ENCODE measurements at places on chromosomes 13 and 19.

DNA sequence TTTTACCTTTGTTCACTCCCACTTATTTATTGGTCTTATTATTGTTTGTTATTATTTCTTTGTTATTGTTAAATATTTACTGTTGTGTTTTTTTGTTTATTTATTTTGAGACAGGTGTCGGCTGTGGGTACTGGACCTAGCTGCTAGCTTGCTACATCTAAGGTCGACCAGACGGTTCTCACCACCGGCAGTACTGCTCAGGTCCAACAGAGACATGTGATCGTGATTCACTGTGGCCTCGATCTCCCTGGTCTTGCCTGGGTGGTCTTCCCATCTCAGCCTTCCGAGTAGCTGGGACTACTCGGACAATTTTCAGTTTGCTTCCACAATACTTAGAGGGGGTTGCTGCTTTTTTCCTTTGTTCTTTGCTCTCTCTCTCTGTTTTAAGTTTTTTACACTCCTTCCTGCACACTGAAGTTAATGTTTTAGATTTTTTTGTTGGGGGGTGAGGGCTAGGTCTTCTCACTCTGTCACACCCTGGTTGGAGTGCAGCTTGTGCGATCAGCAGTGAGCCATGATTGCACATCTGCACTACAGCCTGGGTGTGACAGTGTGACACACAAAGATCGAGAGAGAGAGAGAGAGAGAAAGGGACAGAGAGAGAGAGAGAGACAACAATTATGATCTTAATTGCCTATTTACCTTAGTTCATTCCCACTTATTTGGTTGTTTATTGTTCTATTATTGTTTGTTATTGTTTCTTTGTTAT, 1432.4 kb downstream of the UQCRFS1 start:
- no peak for DNase-seq

DNA sequence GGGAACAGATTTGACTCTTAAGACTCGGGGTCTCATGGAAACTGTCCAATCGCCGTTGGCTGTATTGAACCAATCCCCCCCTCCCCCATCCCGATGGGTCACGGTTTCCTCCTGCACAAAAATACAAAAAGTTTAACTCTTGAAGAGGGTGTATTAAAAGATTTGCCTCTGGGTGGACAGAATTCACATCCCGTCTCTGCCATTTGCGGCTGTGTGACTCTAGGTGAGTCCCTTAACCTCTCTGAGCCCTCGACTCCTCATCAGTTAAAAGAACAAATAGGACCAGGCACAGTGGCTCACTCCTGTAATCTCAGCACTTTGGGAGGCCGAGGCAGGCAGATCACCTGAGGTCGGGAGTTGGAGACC, 31.3 kb upstream of the FEM1A start:
- DNase-seq: no peak

GRCh38 chr19:4728871-4729270, 5.2 kb upstream of the DPP9 start:
- no peak for DNase-seq

- no peak for DNase-seq
Measured at GRCh38 chr19:1699998-1700732, 47.8 kb upstream of the TCF3 start.

GRCh38 chr13:98794498-98794897, 42.0 kb upstream of the SLC15A1 start:
- DNase-seq: no peak

- no peak for DNase-seq
Measured at GRCh38 chr13:101639711-101640110, 187.2 kb downstream of the ITGBL1 start.

GRCh38 chr13:101868585-101869469, 416.4 kb downstream of the ITGBL1 start:
- DNase-seq: no peak

- no peak for DNase-seq
Measured at GRCh38 chr19:34428549-34429285, 536 bp downstream of the UBA2 start.

- no peak for DNase-seq
Measured at GRCh38 chr13:86692291-86692690, 893.1 kb upstream of the SLITRK6 start.

DNA sequence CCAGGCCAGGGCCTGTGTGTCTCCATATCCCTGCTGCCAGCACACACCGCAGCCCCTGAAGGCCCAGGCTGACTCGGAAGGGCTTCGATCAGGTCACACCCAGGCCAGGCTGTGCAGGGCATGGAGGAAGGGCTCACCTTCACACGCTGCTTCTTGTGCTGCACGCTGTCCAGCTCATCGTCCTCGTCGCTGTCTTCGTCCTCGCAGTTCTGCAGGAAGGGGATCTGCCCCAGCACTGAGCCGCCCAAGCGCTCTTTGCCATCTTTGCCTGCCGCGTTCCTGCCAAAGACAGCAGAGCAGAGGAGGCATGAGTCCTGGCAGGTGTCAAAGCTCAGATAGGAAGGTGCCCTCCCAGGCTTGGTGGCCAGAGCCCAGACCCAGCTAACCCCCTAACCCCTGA, 13.7 kb upstream of the PRKD2 start:
- DNase-seq: no peak

- no peak for DNase-seq
Measured at GRCh38 chr19:2084993-2085720, 11.0 kb downstream of the MOB3A start.

- DNase-seq: no peak
Measured at GRCh38 chr19:42555317-42555716, 27.0 kb upstream of the CEACAM1 start.

Measured in neural crest cell (in vitro differentiated cells).